H54 (cell line): ENCODE measurements at places on chromosomes 2 and 18.

GRCh38 chr2:216947055-216947454 is 87.2 kb upstream of the TNP1 start:
- DNase-seq: no peak

- no peak for DNase-seq
These were observed 38.7 kb downstream of the PSD4 start for GRCh38 chr2:113212245-113213060.

DNA sequence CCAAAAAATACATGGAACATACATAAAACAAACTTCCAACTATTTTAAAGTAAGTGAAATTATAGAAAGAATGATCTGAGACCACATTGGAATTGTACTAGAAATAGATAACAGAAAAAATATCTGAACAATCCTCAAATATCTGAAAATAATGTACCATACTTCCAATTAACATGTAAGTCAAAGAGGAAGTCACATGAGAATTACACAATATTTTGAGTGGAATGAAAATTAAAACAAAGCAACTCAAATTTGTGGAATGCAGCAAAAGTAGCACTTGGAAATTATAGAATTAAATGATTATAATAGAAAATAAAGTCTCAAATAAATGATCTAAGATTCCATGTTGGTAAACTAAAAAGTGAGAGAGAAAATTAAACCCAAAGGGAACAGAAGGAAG is 38.3 kb upstream of the CTIF start:
- DNase-seq: no peak

- peak; percentile 67 for DNase-seq
These were observed 31.6 kb downstream of the CYP26B1 start for GRCh38 chr2:72116081-72116533.

GRCh38 chr2:71800106-71800809 is 346.9 kb downstream of the DYSF start:
- no peak for DNase-seq

GRCh38 chr2:60882971-60883753 is 1.8 kb downstream of the REL start:
- DNase-seq: no peak

DNA sequence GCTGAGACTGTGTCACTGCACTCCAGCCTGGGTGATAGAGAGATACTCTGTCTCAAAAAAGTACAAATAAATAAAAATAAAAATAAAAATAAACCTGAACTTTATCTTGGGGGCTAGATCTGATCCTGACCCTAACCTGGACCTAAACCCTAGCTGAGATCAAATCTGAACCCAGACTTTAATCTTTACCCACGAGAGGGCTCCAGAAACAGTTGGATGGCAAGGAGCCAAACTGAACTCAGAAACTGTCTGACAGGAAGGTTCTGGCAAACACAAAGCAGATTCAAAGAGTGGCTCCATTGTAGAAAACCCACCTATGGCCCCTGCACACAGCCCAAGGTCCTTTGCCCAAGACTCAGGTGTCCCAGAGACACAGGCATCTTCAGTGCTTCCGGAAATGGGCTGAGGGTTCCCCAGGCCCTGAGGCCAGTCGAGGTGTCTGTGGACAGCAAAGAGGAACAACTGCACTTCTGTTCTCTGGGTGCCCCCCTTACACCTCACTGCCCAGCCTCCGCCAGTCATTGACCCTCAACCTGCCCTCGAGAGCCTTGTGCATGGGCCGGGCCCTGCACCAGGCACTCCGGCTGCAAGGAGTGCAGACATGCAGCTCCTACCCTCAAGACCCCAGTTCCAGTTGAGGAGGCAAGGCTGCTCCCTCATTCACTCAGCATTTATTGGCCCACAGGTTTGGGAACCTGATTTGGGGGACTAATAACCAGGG is 95.2 kb downstream of the TFCP2L1 start:
- DNase-seq: no peak

GRCh38 chr2:224990710-224991109 is 51.6 kb downstream of the DOCK10 start:
- DNase-seq: no peak

- DNase-seq: no peak
These were observed 6.2 kb downstream of the STRN start for GRCh38 chr2:36960005-36960675.
